ENCODE measurements at places on chromosomes 1 and 21.

DNA sequence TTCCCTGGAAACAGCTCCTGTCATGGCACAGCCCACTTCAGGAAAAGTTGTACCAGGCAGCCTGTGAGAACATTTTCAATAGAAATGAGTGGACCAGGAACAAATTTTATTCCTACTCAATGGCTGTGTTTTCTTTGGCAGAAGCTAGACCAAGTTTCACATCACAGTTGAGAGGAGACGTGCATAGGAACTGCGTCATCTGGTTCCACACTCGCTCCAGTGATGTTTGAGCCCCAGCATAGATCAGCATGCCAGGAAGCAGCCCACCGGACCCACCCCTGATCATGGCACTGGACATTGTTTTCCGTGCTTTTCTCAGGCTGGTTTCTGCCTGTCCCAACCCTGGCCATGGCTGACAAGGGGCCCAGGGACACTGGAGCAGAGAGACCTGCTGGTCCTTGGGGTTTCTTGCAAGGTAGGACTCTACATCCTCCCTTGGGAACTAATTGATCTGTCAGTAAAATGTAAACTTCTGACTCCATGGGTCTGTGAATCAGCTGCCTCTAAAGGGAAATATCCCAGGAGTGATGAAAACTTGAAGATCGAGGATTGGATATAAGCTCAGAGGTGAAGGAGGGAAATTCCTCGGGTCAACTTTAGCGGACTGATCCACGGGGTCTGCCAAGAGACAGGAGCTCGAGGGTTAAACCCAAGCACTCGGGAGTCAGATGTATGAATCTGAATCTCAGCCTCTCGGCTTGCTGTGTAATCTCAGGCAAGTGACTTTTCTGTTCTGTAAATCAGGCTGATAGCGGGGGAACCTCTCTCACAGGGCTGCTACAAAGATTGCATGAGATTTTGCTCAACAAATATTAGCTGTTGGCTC lies 35.7 kb downstream of the NEK2 start:
- no peak for DNase-seq

DNA sequence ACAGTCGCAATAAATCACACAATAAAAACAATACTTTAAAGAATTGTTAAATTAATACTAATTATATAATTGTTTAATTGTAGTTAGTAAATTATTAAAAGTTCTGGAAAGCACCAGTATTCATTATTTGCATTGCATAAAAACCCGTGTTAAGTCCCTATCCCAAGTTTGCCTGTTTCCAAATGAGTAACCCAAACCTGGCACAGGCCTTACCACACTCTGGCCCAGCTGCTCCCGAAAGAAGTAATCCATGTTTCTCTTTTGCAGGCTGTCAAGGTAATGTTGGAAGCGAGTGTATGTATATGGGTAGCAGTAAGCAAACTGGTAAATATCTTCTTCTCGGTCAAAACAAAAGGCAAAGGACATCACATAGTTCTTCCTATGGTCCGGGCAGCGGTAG lies 268.7 kb upstream of the BEND5 start:
- no peak for DNase-seq

DNA sequence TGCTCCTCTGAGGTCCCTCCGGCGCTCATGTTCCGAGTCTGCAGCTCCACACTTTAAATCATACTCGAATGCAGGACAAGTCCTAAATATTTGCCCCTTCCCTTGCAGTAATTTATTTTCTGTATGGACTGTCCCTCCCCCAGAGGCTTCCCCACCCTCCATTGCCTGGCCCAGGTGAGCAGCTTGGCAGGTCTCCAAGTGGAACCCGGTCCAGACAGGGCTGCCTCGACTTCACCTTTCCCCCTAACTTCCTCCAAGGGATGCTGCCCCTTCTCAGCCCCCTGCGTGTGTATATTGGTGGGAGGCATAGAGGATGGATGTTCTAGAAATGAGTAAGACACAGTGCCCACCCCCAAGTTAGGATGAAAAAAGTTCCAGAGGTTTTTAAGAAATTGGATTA lies 5.4 kb upstream of the OPTC start:
- DNase-seq = no peak

- no peak for DNase-seq
Observed at GRCh38 chr1:64965366-64966157, 787 bp downstream of the JAK1 start.

GRCh38 chr1:220521778-220522177 lies 6.2 kb upstream of the MARK1 start:
- DNase-seq = no peak

DNA sequence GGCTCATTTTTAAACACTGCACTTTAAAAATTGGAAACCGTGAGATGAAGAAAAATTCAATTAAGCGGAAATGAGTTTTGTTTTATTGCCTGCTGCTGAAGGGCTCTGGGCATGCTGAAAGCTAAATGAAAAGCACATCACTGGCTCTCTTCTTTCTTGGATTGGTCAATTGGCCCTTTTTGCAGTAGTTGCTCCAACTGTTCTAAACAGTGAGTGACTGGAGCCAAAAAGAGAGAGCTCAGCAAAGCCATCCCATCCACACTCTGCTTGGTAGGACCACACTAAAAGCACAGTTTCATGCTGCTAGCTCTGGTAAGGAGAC lies 48.1 kb downstream of the LHX4 start:
- no peak for DNase-seq

GRCh38 chr1:214440219-214440965 lies 111.0 kb downstream of the PTPN14 start:
- DNase-seq = peak; percentile 35

DNA sequence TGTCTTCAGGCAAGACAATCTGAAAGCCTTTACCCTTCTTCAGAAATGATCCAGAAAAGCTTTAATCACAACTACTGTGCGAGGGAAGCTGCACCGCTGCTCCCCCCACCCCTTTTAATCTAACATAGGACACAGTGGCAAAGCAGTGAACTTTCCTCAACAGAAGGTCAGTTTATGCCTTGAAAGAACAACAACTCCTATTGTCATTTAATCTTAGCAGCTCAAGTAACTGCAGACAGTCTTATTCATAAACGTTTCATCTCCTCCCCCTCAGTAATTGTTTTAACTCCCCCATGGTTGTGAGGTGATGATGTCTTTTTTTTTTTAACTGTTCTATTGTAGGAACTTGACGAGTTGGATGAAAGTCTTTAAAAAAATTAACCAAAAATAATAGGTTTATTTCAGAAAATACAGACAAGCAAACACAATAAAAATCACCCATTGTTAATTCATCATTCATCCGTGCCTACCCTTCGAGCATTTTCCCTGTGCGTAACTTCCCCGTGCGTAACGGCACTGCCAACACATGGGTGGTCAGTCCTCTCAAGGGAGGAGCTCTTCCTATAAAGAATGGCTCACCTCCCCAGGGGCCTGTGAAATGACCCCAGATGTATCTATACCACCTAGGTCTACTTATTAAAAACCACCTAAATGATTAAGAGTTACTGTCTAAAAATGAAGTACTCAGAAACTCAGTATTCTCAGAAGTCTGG lies 3.3 kb upstream of the ADAR start:
- DNase-seq = no peak

- no peak for DNase-seq
Observed at GRCh38 chr1:220878191-220879075, 810 bp upstream of the HLX start.

DNA sequence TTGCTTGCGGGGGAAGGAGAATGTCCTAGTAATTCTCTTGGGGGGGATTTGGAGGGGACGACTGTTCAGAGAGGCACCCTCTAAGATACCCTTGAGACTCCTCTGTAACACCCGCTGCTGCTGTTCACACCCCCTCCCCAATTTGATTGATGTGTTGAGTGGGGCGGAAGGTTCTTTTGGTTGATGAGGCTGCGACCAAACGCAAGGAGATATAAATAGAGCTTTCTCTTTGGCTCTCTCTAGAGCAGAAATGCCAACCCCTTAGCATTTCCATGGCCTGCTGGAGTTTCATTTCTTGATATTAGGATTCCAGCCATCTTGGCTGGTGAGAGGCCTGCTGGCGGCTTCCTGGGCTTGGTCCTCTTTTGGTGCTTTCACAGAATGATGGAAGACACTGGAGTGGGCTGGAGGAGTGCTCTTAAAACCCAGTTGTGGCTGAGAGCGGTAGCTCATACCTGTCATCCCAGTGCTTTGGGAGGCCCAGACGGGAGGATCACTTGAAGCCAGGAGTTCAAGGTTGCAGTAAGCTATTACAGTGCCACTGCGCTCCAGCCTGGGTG lies 2.0 kb downstream of the PIK3CD start:
- DNase-seq = no peak

DNA sequence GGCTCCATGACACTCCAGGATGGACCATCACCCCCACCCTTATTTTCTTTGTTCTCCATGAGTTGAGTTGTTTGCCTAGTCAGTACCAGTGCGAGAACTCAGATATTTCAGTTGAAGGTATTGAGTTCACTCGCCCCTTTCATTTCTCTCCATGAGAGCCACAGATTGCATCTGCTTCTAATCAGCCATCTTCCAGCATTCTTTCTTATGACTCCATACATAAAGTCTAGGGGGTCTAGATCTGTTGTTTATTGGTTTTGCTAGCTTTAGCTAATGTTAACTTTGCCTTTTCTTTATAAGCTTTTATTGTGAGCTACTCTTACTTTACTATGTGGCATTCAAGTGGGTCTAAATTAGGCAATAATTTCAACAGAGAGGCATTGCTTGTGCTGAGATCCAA lies 71.6 kb upstream of the PDC start:
- no peak for DNase-seq

DNA sequence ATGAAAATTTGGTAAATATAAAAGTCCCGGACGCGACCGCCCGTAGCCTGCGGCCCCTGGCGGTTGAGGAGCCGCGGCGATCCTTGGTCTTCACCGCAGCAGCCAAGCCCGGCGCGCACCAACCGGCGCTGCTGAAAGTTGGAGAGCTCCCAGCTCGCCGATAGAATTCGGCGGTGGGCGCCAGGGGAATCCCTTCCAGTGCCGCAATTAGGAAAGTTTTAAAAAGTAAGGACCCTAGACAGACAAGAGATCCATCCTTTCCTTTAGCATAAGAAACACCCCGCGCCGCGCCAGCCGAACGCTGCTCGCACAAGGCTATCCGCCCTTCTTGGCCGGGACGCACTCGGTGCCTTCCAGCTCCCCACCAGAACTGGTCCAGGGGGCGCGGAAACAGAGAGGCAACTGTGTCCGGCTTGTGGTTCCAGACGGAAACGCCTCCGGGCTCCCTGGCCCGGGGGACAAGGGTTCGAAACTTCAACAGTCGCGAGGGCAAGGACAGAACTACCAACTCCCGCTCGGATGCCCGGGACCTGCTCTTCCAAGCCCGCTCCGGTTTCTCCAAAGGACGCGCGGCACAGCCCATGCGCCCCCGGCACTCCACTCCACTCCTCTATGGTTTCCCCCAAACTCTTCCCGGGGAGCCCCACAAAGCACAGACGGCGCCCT lies 1.7 kb downstream of the FAM78B start:
- peak; percentile 76 for DNase-seq

- DNase-seq = no peak
Observed at GRCh38 chr1:178411756-178412399, 84.9 kb downstream of the CLEC20A start.

DNA sequence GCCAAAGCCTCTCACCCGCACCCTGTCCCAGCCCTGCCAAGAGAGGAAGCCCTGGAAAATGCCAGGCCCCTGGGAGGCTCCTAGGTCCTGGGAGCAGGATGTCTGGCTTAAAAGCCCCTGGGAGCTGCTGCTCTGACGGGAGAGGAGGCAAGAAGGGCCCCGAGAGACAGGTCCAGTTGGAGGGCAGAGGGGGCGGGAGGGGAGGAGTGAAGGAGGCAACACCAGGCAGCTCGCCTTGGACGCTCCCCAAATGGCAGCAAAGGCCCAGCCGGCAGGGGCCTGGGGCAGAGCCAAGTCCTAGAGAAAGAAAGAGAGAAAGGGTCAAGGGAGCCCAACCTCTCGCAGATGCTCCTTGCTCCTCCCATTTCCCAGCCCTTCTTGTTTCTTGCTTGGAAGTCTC lies 6.8 kb downstream of the ETV3L start:
- no peak for DNase-seq

DNA sequence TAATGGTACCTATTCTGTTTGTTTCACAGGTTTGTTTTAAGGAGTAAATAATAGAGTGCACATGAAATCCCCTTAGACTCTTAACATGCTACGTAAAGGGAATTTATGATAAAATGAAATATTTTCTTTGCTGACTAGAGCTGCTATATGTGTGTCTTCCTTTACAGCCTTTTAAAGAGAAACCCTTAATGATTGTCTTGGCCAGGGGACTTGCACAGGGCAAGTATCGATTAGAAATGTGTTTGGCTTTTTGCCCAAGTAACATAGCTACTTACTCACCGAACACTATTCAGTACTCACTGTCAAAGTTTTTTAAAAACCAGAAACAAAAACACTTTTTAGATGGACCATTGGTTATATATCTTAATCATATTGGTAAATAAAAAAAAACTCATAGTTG lies 71.3 kb upstream of the KIAA1614 start:
- no peak for DNase-seq

- peak; percentile 26 for DNase-seq
Observed at GRCh38 chr1:87273291-87273690, 55.4 kb upstream of the LMO4 start.

GRCh38 chr1:164586591-164586990 lies 27.6 kb downstream of the PBX1 start:
- DNase-seq = no peak

DNA sequence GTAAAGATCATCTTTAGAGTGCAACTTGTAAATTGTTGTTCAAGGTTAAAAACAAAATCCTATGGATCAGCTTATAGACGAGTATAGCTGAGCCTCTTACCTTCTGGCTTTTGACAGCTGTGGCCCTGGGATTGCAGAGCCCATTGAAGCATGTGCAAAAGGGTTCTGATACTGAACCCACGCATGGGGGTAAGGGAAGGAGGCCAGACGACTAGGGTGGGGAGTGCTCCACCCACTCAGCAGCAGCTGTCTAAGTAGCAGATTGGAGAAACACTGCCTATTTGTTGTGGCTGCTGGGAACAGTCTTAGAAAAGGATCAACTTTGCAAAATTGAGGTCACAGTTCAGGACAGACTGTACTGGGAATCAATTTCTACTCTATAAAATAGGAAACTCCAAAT lies 16.1 kb downstream of the CD101 start:
- no peak for DNase-seq

GRCh38 chr1:70005386-70006034 lies 199.9 kb downstream of the LRRC40 start:
- no peak for DNase-seq
